NCI-H1105 treated with DMSO at 0.1 percent for 48 hours (cell line): ENCODE measurements at places on chromosomes 11 and 22.

DNA sequence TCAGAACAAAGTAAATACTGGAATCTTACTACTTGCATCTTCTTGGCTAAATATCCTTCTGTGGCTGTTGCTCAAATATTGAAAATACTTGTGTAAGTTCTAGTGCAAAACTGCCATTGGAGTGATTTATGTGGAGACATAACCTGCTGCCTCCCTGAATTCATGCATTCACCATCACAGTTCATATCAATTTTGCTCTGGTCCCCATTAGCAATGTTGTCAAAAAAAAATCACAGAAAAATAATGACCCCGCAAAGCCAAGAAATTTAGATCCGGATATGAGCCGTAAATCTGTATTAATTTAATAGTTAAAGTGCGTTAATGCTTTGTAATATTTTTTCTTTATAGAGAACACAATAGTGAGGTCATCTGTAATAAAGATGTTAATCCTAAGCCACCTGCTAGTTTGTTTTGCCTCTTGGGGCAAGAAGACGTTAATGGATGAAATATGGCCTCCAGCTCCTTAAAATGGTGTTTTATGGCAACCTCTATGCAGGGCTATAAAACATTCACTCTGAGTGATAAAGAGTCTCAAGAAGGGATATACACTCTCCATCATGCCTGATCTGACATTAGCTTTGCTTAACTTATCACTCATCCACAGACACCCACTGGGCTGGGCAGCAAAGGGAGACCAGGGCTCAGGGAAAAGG, 255.9 kb downstream of the INSC start:
- no peak for DNase-seq

DNA sequence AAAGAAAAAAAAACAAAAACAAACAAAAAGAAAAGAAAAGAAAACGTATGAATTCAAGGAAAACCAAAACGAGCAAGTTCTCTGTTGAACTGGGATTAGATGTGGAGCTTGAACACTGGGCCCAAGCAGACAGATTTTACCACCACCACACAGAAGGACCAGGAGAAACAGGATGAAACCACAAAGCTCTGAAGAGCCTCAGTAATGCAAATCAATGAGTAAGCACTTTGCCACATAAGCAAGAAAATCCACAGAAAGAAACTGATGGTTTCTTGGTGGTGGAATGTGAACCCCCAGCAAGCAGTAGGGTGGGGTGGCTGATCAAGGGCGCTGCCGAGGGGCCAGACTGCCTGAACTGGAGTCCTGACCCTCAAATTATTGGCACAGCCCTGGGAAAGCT, 50.9 kb upstream of the NFRKB start:
- DNase-seq = no peak

DNA sequence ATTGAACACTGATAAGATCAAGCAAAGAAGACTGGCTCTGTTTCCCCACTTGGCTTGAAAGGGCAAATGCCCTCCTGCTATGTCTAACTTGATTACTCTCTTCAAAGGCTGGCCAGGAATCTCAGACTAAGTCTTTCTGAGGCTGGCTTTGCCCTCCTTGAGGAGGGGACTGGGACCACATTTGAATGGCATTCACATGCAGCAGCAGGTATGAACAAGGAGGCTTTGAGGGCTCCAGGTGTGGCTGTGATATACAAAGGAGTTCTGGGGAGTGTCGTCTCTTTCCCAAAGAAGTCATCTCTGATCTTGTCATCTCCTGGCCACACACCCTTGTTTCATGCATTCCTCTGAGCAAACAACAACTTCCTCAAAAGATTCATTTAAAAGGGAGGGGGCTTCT, 130.8 kb downstream of the ARL14EP start:
- DNase-seq = no peak

DNA sequence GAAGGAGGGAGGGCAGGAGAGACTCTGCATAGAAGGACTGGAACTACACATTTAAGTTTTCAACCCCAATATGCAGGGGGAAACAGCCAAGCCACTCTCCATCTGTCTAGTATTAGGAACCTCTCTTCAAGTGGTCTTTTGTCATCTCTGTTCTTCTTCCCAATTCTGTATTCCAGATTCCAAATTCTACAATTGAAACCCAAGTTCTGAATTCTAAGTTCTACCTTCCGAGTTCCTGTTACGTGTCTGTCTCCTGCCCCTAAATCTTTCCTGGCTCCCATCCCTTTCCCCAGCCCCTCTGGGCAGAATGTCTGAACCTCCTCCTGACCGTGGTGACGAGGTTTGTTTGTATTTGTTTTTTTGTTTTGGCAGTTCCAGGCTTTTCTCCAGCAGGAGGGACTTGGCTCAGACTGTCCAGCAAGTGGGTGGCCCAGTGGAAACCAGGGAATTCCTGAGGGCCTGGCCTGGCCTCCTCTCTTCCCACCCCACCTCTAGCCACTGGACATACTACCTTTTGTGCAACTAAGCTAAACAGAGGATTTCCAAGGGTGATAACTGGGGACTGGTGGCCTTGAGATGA, 1.6 kb upstream of the THOC5 start:
- DNase-seq = no peak

DNA sequence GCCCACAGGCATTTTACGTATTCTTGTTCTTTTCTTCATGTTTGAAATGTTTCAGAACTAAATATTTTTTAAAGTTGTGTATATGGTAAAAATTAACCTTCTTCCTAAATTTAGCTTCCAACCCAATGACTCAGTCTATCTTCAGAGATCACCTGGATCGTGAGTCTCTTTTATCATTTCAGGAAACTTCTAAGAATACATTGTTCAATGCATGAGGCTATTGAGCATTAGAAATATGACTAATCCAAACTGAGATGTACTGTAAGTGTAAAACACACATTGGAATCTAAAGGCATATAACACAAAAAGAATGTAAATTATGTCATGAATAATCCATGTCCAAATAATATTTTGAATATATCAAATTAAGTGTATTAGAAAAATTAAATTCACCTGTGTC, 265.2 kb downstream of the LUZP2 start:
- DNase-seq = no peak

- no peak for DNase-seq
Observed at GRCh38 chr11:18769802-18770456, 21.7 kb downstream of the PTPN5 start.
